ENCODE measurements at places on chromosomes 4 and X.
A peak's percentile ranks its signal among the peaks of the same experiment; 100 is the strongest.

- DNase-seq, result no peak
Observed at GRCh38 chr4:26176598-26177149, 144.1 kb upstream of the RBPJ start.

GRCh38 chr4:1044469-1045192 lies 33.2 kb downstream of the FGFRL1 start:
- DNase-seq, result no peak

GRCh38 chr4:56730097-56730496 lies 49.0 kb upstream of the HOPX start:
- no peak for DNase-seq

DNA sequence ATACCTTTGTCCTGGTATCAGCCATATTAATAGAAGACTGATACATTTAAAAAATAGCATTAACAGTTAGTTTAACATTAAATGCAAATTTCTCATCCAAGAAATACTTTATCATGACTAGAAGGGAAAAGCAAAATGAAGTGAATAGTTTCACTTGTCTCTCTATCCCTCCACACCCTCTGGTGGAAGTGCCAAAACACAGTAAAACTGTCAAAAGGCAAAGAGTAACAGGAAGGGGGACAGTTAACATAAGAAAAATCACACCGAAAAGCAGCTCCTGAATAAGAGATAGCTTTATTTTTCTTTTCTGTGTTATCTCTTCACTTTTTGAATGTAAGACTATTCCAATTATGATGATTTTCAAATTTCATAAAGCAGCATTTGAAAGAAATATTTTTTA lies 187.2 kb downstream of the FBXW7 start:
- DNase-seq, result no peak

DNA sequence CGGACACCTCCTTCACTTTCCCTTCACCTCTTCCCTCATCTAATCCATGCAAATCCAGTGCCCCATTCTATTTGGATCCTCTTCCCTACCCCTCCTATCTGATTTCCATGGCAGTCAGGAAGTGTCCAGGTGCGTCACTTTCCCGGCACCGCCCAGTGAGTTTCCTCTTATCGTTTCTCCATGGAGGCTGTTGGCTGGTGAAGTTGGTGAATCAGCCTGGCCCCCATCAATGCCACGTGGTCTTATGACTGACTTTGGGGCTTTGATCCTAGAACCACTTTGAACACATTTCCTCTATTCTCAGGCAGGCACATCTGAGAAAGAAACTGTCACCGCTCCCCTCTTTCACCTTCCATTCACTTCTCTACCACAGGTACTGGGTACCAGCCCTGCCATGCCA lies 137.8 kb downstream of the CEP135 start:
- no peak for DNase-seq

DNA sequence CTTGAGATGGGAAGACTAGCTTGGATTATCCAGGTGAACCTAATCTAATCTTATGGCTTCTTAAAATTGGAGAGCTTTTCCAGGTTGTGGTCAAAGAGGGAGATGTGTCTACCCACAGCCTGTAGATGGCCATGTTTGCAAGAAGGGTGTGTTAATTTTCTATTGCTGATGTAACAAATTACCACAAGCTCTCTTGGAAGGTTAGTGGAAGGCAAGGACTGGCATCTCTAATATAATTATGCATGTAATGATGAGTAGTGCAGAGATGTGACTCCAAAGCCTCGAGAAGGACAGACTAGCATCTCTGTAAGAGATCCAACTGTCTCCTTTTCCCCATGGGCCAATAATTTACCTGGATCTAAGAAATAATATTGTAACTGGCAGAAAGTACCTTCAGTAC lies 3.2 kb upstream of the ADH1B start:
- no peak for DNase-seq

GRCh38 chr4:121428721-121429120 lies 47.9 kb upstream of the QRFPR start:
- DNase-seq, result no peak

GRCh38 chr4:136302566-136302965 lies 1229.7 kb downstream of the PCDH18 start:
- DNase-seq, result no peak

DNA sequence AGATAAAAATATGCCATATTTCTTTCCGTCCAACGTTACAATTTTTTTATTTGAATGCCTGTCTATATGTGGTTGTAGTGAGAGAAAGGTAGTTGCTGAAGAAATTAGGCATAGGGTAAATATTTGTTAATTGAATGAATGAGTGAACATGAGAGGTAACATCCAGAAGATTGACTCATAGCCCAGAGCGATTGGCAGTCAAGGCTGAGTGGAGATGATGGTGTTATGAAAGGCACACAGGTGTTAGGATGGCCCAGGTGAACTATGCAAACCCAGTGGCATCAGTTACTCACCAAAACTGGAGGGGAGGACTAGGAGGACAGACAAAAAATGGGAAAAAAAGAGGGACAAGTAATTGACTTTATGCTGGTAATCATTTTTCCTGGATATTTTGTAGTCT lies 31.7 kb upstream of the SPRY1 start:
- no peak for DNase-seq

DNA sequence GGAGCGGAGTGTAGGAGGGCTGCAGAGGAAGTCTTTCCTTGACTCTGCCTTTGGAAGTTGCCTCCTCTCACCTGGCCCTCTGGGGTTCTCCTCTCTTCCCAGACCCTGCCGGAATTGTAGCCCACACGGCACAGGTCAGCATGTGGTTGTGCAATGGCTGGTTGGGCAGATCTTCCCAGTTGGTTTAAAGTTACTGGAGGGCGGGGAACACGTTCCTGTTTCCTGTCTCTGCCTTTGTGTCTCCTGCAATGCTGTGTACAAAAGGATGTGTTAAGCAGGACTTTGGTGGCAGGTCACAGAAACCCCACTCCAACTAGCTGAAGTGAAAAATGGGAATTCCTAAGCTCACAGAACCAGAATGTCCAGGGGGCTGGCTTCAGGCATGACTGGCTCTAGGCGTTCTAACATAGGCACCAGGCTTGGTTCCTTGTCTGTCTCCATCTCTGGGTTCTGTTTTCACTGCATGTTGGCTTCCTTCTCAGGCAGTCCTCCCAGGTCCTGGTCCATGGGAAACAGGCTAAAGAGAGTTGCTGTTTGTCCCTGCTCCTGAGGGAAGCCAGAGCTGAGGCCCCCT lies 19.9 kb downstream of the SORCS2 start:
- DNase-seq, result no peak

GRCh38 chrX:13397878-13398818 lies 78.3 kb upstream of the ATXN3L start:
- peak; percentile 84 for DNase-seq

GRCh38 chr4:7160439-7160838 lies 31.9 kb upstream of the SORCS2 start:
- DNase-seq, result no peak

- DNase-seq, result no peak
Observed at GRCh38 chr4:61185288-61185687, 14.8 kb upstream of the ADGRL3 start.

DNA sequence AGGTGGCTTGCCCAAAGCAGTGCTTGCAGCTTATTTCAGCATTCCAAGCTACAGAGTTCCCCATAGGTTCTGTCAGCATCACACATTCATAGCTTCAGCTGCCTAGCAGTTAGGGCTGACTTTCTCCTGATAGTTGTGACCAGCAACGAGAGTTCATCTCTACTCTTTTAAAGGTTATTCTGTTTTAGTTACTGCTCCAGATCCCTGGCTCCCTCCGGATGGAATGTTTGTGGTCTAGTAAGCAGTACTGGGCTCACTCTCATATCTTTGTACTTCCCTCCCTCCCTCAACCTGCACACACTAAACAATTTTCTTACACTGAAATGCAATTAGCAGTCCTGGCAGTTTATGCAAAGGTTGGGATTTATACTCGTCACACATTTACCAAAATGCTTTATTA lies 43.9 kb downstream of the PTTG2 start:
- no peak for DNase-seq

- DNase-seq, result no peak
Observed at GRCh38 chr4:184382189-184382846, 92.0 kb downstream of the IRF2 start.

DNA sequence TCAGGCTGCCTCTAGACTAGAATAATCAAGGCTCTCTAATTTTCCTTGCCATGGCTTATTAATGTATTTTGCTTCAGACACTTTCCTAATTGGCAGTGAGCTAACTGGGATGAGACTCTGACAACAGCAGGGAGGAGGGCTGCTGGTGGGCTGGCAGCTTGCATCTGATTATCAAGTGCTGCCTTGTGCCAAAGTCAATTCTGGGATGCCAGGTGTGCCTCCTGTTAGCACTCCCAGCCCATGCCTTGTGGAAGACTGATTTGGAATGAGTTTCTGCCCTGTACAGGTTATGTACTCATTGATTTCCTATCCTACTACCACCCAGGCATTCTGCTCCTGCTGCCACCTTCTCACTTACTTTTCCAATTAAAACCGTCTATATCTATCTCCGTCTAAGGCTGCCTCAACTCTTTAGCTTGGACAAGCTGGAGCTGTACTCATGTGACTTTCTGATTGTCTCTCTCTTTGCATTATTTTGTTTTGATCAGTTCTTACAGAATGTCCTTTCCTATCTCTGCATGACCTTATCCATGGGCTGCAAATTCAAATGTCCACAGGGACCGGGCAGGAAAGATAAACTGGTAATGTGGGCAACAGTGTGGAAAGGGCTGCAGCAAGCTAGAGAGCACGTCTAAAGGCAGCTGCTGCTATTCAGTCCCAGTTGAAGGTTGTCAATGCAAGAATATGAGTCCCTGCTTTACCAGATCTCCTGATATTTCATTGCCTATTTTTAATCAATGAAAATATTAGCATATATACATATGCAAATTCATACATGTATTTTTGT lies 112.6 kb downstream of the GABRA2 start:
- no peak for DNase-seq

DNA sequence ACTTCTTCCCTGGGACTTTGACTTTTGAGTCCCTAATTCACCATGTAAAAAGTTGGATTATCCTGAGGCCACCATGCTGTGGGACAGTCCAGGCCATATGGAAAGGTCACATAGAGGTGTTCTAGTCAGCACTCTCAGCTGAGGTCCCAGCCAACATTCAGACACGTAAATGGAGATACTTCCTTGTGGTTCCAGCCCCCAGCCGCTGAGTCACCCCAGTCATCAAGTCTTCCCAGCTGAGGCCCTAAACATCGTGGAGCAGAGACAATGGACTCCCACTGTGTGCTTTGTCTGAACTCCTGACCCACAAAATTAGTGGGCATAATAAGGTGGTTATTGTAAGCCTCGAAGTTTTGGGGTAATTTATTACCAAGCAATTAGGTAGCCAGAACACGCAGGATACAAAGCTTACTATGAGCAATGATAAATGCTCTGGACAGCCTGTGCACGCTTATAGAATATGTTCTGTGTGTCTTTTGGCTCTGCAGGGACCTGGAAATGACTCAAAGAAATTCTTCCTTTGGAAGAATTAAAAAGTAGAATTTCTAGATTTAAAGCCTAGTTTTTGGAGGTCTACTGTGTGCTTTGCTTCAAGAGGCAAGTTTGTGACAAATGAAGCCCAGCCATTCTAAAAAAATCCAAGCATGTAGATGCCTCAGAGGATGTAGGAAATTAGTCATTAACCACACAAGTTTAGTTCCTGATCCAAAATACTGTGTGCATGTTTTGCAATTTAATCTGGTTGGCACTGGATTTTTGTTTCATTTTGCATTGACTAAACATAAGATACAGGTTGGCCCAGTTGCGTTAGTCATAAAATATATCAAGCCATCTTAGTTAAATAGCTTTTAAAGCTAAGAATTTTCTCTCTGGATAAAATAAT lies 33.2 kb upstream of the SLC9A7 start:
- DNase-seq, result peak; percentile 85

- no peak for DNase-seq
Observed at GRCh38 chr4:103244251-103244650, 46.1 kb upstream of the CENPE start.

DNA sequence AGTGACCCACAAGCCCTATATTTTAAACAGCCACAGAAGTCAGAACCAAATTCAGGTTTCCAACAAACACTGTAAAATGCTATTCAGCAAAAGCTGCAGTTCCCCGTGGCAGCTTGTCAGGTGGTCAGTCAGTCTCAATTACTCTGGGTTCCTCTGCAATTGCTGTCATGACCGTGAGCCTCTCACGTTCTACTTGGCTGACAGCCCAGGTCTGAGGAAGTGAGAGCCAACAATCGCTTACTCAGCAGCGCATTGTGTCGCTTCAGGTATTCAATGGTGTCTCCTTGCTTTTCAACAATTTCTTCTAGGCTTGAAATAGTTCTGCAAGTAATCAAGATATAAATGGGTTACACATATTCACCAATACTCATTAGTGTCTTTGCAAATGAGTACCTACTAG lies 25.8 kb downstream of the TRIM75 start:
- DNase-seq, result no peak

DNA sequence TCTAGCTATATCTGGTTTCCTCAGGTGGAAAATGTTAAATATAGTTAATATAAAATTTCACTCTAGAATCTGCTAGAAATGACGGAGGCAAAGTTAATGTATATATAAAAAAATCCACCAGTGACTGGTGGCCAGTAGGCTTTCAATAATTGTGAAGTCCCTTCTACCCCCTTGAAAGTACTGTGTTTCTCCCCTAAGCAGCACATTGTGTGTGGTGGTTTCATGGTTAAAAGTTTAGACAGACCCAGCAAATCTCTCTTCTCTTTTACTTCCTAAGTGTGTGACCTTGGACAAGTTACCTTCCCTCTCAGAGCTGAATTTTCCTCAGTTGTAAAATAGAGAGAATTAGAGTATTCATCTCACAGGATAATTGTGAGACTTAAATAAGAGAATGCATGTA lies 600 bp upstream of the HEPH start:
- DNase-seq, result no peak

- peak; percentile 32 for DNase-seq
Observed at GRCh38 chr4:37389967-37390580, 145.5 kb downstream of the NWD2 start.

DNA sequence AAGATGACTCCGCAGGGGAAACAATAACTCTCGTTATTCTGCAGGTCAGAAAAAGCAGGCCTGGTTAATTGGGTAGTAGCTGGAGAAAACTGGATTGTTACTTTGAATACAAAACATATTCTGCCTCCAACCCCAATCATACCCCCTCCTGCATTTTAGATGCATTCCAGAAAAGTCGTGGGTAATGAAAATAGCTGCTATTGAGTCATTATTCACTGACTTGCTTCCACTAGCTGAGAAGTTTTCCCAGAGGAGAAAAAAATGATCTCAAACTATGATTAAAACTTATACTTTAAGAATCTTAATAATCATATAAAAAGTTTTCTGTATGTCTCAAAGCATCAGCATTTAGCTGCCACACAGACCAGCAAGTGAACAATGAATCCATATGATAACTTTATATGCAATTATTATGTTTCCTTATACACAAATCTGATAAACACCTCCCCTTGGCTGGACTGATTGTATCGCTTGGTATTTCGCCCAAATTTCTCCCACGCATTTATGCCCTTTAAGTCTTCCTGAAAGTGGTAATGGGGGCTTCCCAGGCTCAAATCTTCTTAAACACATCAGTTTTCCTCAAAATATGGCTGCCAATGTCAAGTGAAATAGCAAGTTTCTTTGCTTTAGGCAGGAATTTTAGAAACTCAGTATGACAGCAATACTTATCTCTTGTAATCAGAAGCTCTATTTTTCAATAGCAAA lies 181.0 kb downstream of the LDB2 start:
- no peak for DNase-seq
